Stimulated activated CD8-positive, alpha-beta memory T cell treated with anti-CD3 and anti-CD28 coated beads, Interleukin-4, amount 100 ng/mL, for 48 hours (primary cell): ENCODE measurements at places on chromosomes 11 and 22.

- no peak for DNase-seq
Observed at GRCh38 chr11:65866509-65867283, 5.9 kb downstream of the EFEMP2 start.

DNA sequence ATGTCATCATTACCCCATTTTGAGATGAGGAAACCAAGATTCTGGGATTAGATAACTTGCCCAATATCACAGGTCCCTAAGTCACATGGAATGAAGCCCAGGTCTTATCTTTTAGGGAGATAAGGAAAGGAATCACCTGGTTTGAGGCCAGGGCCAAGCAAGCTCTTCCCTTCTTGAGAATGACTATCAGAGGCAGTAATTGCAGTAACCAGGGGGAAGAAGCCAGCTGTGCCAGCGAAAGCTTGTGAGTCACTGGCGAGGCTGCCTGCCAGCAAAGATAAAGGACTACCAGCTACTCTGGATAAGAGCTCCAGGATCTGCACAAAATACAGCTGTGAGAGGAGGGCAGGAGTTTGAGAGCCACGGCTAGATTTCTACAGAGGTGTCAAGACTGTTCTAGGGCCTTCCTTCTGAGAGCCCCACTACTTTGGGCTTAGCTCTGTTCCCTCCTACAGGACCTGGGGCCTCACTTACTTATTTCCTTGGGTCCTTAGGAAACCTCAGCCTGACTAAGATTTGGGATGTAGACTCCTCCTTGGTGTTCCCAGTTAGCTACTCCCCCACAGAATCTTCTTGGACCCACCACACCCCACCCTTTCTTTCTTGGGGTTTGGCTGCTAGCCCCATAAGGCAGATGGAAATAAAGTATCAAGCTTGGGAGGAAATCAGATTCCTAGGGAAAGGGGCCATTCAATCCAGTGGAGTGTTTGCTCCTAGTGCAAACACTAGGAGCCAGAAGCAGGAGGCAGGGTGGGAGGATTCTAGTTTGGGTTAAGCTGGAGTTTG, 9.7 kb upstream of the CCKBR start:
- DNase-seq: no peak

DNA sequence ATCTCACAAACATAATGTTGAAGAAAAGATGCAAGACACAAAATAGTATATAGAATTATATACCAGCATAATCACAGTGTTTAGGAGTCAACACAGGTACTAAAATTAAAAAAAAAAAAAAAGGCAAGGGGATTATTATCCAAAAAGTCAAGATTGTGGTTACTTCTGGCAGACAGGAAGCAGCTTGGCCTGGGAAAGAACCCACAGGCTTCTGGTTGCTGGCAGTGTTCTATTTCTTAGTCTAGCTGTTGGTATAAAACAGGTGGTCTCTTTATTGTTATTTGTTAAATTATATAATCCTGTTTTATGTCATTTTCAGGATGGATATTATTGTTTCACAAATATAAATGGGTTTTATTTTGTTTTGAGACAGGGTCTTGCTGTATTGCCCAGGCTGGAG, 54.0 kb downstream of the C11orf58 start:
- DNase-seq: no peak

DNA sequence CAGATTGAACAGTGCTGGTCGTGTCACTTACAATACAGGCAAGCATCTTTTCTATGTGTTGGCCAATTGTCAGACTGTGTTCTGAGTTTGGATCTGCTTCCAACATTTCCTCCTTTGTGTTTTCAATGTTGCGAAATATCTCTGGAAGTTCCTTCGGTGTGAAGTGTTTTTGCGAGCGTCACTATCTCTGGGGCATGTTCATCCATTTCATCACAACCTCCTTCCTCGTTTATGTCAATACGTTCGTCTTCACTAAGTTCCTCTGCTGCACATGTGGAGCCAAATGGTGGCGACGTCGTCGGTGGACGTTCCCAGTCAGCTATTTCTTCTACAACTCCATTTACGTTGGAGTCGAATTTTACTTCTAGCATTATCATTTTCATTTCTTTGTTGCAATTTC, 100.2 kb upstream of the LMO1 start:
- no peak for DNase-seq

GRCh38 chr22:26767351-26768155, 110.2 kb downstream of the MIAT start:
- DNase-seq: no peak

GRCh38 chr22:19178065-19178656, 375 bp downstream of the SLC25A1 start:
- DNase-seq: peak; percentile 67

- no peak for DNase-seq
Observed at GRCh38 chr11:75625991-75626888, 42.6 kb downstream of the MAP6 start.

DNA sequence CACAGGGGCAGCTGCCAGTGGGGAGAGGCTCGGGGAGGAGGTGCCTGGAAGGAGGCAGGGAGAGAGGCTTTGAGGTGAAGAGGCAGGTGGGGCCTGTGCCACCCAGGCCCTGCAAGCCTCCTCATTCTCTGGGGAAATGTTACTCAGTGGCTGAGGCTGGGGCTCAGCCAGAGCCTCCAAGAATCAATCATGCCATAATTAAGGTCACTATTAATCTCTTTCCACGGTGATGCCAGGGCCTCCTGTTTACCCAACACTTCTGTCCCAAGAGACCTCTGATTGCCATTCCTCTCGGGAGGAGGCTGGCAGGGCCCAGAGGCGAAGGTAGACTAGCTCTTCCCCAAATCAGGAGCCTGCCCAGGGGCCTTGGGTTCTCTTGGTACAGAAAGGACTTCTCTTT, 38.4 kb downstream of the GDPD5 start:
- DNase-seq: no peak

GRCh38 chr11:77351281-77351886, 49.9 kb upstream of the GDPD4 start:
- no peak for DNase-seq

- DNase-seq: peak; percentile 94
Observed at GRCh38 chr22:37166675-37167066, 17.0 kb upstream of the IL2RB start.

DNA sequence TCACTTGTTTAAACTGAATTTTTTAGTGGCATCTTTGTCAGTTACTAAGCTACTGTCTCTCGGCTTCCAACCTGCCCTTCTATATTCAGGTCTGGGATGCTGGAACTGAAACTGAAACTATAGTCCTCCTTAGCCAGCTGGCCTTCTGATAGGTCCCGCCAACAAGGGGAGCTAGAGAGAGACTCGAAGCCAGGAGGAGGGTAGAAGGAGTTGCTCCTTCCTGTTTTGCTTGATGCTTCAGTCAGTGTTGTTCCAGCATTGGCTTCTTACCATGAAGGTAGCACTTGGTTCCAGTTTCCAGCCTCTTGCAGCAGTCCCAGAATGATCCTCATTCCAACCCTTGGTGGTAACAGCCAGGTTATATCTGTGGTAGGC, 32.9 kb upstream of the HORMAD2 start:
- DNase-seq: no peak

GRCh38 chr11:40401132-40401853, 1058.2 kb downstream of the LRRC4C start:
- no peak for DNase-seq

DNA sequence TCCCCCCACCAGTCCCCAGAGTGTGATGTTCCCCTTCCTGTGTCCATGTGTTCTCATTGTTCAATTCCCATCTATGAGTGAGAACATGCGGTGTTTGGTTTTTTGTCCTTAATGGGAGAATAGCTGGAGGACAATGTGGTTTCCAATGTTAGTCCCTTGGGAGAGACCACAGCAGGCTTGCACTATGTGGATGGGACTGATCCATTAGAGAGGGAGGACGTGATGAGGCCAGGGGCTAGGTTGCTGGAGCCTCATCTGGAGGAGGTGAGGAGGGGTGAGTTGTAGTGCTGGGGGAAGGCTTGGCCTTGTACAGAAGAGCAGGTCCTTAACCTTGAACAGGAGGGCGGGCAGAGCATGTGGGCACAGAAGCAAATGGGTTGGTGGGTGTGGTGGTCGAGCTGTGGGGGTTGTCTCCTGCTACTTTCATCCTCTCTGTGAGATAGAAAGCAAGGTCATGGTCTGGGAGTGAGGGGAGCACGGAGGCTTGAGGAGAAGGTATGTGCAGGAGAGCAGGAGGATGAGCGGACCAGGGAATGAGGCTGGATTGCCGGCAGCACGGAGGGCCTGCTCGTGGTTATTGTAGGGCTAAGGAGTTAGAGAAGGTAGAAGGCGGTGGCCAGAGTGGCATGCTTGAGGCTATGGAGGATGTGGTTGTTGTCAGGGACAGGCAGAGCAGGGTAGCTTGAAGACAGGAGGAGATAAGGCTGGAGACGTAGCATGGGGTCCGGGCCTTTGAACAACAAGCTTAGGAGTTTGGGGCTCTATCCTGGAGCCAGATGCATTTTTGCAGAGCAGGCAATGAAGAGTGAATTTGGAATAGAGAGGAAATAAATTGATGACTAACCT, 11.2 kb upstream of the SREBF2 start:
- DNase-seq: no peak

DNA sequence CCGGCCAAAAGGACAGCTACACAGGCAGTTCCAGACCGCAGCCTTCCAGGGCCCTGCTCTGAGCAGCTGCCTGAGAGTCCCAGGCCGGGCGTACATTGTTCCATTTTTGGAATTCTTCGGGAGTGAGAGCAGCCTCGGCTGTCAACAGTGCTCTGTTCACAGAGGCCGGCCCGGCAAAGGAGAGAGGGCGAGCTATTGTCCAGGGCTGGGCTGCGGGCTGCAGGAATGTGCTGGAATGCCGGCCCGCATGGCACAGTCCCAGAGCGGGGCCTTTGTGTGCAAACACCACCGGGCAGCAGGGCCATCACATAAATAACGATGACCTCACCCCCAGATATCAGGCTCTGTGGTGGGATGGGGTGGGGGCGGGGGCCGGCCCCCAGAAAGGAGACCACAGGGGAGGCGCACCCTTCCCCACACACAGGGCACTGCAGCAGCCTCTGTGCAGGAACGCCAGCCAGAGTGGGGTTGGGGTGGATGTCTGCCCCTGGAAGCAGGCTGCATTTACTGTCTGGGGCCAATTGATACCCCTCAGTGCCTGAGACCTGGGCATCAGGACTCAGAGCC, 15.8 kb downstream of the LINC01488 start:
- DNase-seq: no peak

DNA sequence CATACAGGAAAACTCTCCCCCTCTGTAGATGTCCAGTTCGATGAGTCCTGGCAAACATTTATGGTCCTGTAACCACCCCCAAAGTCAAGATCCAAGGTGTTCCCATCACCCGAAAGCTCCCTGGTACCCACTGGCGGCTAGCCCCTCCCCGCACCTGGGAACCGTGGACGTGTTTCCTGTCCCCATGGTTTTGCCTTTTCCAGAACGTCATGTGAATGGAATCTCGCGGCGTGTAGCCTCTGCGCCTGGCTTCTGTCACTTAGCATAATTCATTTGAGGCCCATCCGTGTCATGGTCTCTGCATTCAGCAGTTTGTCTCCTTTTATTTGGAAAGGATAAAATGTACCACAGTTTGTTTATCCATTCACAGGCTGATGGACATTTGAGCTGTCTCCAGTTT, 106.3 kb downstream of the KCNQ1 start:
- DNase-seq: no peak

DNA sequence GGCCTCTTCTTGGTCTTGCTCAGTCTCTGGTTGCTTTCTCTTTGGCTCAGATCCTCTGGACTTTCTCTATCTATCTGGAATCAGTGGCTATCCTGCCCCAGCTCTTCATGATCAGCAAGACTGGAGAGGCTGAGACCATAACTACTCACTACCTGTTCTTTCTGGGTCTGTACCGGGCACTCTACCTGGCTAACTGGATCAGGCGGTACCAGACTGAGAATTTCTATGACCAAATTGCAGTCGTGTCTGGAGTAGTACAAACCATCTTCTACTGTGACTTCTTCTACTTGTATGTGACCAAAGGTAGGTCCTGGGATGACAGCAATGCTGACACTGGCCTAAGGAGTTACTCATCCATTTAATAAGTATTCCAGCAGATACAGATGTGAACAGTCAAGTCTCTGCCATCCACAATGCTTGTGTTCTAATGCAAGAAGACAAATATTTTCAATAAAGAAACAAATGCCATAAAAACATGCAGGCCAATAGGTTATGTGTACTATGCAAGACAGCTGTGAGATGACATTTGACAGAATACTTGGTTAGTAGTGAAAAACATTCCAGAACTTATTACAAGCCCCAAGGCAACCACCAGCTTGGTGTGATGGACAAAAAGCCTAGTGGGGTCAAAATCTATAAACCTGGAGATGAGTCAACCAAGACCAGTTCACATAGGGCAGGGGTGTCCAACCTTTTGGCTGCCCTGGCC, 13.4 kb downstream of the KDELR3 start:
- no peak for DNase-seq

DNA sequence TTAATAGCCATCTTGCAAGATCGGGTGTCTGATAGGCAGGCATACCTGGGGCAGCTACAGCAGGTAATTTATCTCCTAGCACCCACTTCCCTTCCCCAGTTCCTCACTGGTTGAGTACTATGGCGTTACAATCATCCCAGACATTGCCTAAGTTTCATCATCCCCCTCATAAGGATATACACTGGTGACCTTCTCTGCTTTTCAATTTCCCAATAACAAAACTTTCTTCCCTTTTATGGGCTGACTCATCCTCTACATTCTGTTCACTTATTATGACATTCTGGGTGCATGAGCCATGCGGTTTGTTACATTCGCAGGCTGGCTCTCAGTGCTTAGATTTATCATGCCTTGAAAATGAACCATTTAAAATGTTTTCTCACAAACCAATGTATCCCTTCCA, 5.0 kb upstream of the MRPL11 start:
- DNase-seq: no peak

GRCh38 chr11:70073871-70074371, 4.2 kb upstream of the ANO1 start:
- DNase-seq: no peak

DNA sequence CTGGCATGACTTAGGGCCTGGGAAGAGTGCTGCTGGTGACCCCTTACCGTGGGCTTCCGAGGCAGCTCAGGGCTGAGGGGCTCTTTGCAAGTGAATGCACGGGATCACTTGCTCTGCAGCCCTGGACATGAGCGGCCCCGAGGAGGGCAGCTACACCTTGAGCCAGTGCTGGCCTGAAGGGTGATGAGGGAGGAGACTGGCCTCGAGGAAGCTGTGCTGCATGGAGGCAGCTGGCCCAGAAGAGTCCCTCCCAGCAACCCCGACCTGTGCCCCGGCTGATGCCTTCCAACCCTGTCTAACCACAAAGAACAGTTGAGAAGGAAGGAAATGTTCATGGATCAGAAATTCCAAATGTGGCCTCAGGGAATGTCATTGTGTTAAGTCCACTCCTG, 45.2 kb downstream of the TBX1 start:
- DNase-seq: no peak

DNA sequence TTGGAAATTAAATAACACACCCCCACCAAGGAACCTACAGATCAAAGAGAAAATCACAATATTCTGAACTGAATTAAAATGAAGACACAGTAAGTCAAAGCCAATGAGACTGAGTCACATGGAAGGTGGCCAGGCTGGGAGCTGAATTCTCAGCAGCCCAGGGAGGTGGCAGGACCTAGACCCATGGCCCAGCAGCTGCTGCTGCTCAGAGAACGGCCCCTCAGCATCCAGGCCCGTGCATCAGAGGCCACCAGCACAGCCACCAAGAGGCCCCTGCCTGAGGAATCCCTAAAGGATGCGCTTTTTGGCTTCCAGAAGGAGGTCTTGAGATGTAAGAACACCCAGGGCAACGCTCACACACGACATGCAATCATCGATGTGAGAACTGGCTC, 35.0 kb downstream of the TBX1 start:
- no peak for DNase-seq
